T-helper 22 cell (primary cell): ENCODE measurements at places on chromosomes 5 and 9.
A peak's percentile ranks its signal among the peaks of the same experiment; 100 is the strongest.

DNA sequence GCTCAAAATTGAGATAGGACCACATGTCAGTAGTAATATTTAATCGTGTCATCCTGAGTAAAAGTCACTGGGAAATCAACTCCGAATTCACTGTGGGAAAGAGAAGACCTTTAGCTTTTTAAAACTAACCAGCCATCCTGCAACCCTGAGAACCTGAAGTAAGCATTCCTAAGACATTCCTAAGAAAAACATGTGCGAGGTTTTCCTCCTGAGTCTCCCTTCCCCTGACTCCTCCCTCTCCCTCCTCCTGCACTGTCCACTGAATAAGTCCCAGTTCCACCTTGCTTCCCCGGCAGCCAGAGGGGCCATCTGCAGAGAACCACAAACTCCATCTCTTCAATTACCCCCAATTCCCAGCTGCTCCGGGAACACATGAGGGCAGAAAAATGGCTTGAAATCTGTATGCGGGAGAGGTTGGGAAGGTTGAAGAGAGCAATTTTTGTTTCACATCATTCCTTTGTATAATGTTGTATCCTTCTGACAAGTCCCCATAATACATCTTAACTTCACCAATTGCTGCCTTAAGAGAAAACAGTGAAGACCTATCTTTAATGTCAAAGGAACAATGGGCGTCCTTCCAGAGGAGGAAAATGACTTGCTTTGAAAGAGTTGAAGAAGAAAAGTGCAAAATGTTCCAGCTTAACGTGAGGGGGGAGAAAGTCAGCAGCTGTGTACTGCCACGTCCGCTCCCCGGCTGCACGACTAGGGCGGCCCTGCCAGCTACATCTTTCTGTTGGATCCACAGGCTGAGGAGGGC is 186.3 kb downstream of the ZNF462 start:
- no peak for DNase-seq

DNA sequence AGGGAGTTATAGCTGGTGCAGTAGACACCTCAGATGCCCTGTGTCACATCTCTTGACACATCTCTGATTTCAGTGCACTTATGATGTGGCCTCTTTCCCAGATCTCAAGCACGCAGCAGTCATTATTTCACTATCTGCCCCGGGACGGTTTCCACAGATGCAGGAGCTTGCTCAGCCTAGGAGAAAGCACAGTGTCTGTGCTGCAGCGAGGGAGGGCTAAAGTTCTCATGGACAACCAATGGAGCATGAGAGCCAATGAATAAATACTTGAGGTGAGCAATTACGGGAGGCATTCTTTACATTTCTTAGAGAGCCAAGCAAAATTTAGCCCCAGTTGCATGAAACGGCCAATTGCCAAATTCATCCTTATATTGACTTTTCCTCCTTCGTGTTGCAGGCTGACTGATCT is 7.4 kb upstream of the MOB3B start:
- DNase-seq: no peak

- no peak for DNase-seq
Measured at GRCh38 chr9:114549697-114550330, 37.8 kb upstream of the ATP6V1G1 start.

GRCh38 chr5:142922223-142922952 is 152.2 kb downstream of the ARHGAP26 start:
- DNase-seq: no peak

DNA sequence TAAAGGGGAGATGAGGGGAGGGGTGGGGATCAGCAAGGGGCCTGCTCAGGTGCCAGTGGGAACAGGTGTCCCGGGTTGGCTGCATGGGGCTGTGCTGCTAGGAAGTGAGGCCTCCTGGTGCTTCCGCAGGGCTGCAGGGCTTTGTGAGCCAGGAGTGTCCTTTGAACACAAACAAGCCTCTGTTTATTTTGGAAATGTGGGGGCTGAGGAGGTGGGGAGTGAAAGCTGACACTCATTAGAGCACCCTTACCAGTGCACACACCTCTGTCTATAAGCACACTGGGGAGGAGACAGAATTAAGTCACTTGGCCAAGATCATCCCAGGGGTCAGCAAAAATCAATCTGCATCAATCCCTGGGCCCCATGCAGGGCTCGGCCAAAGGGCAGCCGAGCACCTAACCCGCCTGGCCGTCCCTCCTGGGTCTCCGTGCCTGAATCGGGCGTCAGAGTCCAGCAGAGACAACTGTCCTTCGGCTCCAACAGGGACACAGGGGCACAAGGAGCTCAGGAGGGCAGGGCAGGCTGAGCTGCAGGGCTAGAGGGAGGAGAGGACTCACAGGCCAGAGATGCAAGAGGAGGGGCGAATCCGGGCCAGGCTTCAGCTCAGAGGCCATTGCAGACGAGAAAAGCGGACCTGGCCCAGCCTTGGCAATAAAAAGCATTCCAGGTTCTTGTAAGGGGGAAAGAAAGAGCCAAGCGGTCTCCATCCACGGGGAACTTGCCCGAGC is 99.8 kb downstream of the VAV2 start:
- no peak for DNase-seq

- no peak for DNase-seq
Measured at GRCh38 chr9:90735952-90736351, 65.7 kb upstream of the SYK start.

- no peak for DNase-seq
Measured at GRCh38 chr5:149297340-149298025, 25.8 kb downstream of the AFAP1L1 start.

DNA sequence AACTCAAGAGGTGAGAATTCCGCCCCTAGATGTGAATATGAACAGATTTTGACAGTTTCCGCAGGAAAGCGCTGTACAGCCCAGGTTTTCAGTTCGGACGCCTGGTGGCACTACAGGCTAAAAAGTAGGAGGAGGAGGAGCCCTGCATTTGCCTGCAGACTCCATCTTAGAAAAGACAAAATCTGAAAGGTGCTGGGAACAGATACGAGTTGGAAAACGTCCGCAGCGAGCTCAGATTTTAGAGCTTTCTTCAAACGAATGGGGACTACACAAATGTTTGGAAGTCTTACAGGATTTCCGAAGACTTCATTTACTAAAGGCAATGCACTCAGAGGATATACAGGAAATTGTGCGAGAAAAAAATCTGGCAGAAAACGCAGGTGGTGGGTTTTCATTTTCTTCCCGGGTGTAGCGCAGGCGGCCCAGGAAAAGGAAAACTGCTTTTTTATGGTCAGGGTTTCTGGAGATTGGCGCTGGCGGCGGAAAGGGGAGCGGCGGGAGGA is 9.9 kb upstream of the PCDHB2 start:
- peak; percentile 5 for DNase-seq

DNA sequence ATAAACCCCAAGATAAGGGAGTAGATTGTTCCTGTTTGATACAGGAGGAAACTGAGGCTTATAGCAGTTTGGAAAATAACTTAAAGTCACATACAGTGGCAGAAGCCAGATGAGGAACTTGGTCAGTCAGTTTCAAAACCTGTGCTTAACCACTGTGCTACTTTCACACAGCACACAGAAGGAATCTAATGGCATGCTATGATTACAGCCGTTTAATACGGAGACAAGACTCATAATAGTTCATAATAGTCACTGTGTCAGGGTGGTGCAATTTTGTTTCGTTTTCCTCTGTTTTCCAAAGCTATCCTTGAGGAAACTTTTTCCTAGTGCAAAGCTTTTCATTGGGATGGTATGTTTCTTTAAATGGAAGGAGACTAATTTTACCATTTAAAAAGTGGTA is 112.3 kb downstream of the GCNT1 start:
- no peak for DNase-seq

DNA sequence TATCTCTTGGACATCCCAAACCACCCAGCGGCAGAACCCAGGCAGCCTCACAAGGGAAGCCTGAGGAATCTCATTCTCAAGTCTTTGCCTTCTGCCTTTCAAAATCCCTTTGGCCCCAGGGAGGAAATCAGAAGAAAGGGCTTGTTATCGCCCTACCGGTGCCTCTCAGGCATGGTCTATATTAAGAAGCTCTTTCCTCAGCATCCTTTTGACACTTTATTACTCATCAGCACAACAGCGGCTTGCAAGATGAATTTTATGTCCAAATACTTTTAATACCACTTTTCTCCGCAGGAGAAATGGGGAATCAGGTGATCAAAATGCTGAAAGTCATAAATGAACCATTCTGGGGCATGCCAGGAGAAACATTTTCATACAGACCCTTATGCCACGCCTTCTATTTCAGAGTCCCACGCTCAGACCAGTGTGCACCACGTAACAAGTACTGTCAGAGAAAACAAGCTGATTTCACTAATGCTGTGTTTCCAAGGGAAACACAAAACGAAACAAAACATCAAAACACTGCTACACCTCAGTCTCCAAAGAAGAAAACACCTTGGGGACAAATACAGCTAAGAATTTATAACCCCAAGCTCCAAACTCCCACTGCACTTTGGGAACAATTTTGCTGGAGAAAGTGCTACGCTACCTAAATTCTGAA is 30.0 kb downstream of the RAPGEF1 start:
- DNase-seq: peak; percentile 57
